ENCODE measurements at places on chromosomes 2 and 18.
A peak's percentile ranks its signal among the peaks of the same experiment; 100 is the strongest.

DNA sequence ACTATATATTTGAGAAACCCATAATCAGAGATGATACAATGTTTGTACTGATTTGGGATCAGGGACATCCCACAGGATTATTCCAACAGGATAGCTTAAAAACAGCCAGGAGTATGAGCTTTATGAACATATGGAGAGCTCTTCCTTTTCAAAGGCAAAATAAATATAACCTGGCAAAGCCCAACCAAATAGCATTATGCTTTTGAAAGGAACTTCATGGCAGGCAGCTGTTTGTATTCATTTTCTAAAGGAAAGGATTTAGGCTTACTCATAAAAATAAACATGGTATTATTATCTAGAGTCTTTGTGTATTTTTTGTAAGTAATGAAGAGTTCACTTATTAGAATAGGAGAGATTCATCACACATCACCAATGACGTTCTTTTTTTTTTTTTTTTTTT, 44.4 kb downstream of the CCDC195 start:
- DNase-seq: no peak

- DNase-seq: peak; percentile 75
Observed at GRCh38 chr2:161990741-161991140, 83.3 kb downstream of the DPP4 start.

DNA sequence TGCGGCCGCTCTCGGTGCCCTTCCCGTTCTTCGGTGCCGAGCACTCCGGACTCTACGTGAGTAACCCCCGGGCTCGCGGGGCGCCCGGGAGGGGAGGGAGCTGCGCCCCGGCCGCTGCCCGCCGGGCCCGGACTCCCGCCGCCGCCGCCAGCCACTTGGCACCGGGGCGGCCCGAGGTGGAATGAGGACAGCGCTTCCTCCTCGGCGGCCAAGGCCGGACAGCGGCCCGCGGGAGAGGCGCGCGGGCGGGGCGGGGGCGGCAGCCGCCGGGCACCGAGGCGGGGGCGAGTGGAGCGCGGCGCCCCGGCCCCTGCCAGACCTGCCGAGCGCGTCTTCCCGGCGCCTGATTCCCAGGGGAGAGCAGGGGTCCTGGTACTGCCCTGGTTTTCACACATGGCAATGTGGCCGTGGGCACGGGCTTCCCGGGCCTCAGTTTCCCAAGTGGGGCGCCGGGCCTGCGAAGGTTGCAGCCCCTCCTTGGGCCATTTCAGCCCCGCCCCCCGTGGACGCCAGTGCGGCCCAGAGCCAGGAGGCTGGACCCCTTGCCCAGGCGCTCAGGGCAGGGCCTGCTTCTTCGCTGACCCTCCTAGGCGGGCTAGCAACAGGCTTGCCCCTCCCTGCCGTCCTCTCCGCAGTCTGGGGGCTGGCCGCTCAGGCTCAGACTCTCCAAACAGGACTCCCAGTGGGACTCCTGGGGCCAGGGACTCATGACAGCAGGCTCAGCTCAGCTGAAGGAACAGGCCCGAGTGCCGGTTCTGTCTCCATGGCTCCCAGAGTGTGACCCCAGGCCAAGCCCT, 775 bp downstream of the SNED1 start:
- no peak for DNase-seq

- DNase-seq: peak; percentile 81
Observed at GRCh38 chr2:166539340-166540162, 45.5 kb upstream of the SCN7A start.

DNA sequence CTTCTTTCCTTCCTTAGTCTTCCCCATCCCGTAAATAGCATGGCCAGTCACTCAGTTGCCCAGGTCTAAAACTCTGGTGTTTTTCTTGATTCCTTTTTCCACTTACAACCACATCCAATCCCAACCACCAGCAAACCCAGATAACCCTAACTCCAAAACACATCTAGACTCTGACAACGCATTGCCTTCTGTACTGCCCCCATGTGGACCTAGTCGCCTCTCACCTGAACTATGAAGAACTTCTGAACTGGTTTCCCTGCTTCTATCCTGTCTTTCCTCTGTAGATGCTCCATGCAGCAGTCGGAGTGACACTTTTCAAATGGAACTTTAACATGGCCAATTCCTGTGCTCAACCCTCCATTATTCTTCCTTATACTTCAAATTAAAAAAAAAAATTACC, 26.5 kb downstream of the ST6GAL2 start:
- DNase-seq: no peak

DNA sequence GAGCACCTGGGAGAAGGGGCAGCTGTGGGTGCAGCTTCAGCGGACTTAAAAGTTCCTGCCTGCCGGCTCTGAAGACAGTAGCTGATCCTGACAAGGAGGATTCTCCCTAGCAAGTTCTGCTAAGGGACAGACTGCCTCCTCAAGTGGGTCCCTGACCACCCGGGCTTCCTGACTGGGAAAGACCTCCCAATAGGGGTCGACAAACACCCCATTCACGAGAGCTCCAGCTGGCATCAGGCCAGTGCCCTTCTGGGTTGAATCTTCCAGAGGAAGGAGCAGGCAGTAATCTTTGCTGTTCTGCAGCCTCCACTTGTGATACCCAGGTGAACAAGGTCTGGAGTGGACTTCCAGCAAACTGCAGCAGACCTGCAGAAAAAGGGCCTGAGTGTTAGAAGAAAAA, 632.9 kb downstream of the CCDC85A start:
- DNase-seq: no peak
